ENCODE measurements at places on chromosomes 6 and 20.
A peak's percentile ranks its signal among the peaks of the same experiment; 100 is the strongest.

DNA sequence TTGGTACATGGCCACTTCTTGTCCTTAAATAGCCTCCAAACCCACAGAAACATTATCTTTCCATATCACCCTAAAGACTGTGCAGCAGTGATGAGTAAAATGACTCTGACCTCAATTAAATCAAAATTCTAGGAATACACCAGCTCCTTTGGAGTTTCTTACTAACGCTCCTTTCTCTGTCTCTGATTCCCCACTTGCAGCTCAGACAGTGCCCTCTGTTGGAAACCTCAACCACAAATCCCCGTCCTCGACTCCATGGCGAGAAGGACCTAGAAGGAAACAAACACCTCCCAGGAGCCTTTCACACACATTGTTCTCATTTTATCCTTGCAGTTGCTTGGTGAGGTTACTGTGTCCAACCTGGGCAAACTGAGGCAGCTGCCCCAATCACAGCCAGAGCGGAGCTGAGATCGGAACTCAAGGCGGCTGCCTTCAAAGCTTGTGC is 17.7 kb upstream of the PARD6B start:
- no peak for DNase-seq

- no peak for DNase-seq
These were observed 1.2 kb upstream of the RIPOR3 start for GRCh38 chr20:50692552-50692933.

DNA sequence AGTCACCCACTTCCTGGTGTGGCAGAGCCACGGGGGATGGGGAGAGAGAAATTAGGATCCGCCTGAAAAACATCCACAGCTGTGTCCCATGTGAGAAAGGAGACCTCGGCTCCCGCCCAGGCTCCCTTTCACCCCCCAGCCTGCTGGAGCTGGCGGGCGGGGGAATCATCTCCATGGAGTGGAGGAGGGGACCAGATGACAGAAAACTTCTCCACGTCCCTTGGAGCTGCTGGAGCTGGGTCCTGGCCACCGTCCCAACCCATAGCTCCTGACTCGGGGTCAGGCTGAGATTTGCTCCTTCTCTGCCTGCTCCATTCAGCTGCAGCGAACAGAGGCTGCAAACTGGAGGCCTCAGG is 113.8 kb downstream of the CEBPB start:
- DNase-seq = no peak

GRCh38 chr20:25399037-25399430 is 8.4 kb upstream of the ABHD12 start:
- peak; percentile 35 for DNase-seq

- DNase-seq = no peak
These were observed 42.2 kb downstream of the DTNBP1 start for GRCh38 chr6:15620611-15621010.

DNA sequence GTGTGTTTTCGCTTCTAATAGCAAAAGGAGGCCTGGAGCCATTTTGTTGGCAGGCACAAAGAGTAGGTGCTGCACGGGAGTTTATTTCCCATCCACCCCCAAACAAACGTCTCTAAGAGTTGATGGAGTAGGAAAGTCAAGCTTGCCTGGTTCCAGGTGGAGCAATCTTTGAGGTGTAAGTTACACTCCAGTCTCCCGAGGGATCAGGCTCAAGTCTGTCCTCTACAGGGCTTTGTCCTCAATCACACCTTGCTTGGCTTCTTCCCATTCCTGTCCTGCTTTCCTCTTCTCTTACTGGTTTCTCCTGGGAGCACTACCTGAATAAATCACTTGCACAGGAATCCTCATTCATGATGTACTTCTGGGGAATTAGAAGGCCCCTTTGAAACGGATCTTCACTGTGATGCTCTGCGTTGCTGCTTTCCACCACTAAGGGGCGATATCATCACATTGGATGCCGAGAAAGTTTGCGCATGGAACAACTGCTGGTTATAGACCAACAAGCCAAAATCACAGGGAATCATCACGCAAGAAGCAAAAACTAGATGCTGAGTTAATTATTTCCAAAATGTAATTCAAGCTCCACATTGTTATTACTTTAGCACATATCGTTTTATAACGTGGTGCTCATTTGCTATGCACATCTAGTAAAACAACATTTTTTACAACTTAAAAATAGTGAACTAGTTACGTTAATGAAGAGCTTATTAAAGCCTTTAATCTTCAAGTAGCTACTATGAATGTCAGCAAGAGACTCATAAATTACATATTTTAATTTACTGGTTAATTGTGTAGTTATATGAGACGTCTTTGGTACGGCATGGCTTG is 156.8 kb downstream of the DNAH8 start:
- DNase-seq = peak; percentile 44

- DNase-seq = no peak
These were observed 55.8 kb upstream of the SCML4 start for GRCh38 chr6:107879941-107880340.

DNA sequence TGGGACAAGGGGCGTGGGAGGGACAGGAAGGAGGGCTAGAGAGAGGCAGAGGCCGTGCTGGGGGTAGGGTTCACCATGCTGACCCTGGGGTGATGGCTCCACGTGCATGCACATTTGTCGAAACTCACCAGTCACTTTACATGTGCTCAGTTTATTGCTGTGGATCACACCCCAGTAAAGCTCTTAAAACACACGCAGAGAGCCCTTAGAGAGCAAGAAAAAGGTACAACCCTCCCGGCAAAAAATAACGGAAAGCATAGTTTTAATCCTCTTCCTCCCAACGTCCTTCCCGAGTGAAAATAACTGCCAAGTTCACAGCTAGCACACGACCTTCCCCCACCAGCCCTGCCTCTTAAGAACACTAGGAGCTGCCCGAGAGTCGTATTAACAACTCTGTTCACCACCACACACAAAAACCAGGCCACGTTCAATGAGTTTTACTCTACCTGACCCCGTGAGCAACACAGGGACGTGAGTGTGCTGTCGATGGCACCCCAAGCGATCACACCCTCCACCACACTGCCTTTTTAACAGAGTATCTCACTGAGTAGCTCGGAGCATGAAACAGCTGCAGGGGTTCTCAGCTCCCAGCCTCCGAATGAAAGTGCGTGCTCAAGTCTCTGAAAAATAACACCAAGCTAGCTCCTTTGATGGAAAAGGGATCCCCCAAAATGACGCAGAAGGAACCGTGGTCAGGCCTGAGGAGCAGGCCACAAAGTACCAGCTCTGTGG is 39.7 kb downstream of the TAF4 start:
- no peak for DNase-seq

GRCh38 chr6:3775847-3776246 is 24.3 kb upstream of the PXDC1 start:
- DNase-seq = no peak

- DNase-seq = no peak
These were observed 735.1 kb upstream of the MARCKS start for GRCh38 chr6:113122060-113122459.

DNA sequence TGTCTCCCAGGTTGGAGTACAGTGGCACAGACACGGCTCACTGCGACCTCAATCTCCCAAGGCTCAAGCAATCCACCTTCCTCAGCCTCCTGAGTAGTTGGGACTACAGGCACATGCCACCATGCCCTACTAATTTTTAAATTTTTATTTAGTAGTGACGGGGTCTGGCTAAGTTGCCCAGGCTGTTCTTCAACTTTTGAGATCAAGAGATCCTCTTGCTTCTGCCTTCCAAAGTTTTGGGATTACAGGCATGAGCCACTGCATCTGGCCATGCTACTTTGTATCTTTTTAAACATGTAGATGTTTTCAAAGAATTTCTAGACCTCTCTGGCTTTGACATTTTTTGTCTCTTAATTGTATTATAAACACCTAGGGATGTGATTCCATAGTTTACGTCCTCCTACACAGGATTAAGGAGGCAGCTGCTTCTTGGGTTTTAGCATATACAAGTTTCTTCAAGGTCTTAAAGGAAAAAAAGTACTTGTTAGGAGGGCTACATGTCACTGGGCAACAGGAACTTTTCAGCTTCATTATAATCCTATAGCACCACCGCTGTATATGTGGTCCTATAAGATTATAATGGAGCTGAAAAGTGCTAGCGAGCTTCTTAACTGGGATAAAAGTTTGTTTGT is 1.3 kb downstream of the ADAT2 start:
- DNase-seq = no peak

DNA sequence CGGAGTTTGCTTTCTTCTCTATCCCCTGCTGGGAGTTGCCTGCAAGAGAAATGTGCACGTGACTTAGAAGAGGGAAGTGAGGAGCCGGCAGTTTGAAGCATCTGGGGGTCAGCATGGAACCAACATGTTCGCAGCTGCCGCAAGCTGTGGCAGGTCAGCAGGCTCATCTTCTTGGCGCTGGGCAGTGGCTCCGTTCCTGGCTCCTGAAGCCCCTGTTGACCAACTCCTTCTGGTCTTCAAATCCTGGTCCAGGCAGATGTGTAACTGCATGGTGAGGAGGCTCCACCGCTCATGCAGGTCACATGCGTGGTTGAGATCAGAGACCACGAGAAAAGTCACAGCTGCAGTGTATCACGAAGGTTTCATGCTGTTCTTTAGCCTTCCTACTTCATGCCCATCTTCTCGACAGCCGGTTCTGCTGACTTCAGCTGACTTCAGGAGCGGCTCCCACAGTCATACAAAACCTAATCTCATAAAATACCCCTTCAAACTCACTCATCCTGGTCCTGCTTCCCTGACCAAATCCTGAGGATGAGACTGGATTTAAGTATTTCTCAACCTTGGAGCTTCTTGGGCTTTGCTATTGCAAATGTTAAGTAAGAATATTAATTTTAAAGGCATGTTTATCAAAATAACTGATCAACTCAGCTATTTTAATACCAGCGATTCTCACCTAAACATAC is 44.9 kb upstream of the BCAS1 start:
- DNase-seq = no peak

GRCh38 chr6:143955971-143956370 is 52.1 kb downstream of the PLAGL1 start:
- no peak for DNase-seq

DNA sequence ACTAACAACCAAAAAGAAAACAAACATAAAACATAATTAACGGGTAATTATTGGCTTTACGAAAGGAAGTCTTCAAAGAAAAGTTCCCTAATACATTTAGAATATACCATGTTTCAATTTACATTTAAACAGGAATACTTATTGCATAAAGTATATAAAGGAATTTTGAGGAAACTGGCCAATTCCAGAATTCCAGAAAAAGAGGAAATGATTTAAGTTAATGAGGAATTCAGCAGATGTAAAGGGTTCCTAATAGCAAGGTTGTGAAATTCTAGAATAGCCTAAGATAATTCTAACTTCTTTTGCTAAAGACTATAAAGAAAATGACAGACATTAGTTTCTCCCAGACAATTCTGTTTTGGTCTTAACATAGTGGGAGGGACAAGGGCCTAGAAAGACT is 35.0 kb downstream of the DTNBP1 start:
- no peak for DNase-seq

DNA sequence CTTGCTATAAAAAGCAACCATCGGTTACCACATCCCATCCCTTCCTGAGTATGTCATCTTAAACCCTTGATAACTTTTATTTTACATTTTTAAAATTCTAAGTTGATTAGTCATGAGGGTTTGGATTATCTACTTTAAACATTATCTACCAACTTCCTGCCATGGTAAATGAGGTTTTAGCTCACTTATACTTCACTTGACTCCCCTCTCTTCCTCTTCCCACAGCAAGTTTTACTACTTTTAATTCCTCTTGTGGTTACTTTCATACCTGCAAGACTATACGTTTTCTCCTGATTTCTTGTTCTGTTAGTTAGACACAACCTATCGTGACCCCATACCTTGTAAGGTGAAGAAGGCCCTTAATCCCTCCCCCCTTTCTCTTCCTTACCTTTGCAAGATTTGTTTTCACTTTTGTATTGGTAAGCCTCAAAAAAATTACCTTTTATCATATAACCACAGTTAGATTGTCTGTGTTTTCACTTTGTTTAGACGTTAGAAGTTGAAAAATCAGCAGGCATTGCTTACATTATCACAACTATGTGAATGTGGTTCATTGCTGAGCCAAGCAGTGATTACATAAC is 60.1 kb upstream of the OGFRL1 start:
- DNase-seq = no peak

DNA sequence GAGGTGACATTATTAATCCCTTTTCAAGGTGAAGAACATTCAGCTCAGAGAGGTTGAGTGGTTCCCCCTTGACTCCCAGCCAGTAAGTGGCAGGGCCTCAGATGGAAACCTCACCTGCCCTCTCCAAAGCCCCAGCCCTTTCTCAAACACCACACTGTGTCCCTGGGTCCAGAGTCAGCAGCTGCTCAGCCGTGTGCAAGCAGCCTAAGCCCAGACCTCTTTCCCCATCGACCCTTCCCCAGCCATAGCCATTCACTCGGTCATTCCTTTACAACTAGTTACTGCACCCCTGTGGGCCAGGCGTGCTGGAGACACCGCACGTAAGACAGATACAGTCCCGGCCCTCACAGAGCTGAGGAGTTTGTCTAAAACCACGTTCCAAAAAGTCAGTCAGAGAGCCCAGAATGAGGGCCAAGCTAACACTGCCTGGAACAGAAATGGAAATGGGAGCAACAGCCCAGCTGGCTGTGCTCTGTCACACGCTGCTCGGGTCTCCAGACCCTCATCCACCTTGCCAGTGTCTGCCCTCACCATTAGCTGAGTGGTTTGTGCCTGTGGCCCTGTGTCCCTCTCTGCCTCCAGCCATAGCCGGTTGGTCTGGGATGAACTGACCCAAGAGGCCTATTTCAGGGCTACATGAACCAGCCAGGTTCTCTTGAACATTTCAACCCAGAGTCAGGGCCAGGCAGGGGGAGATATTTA is 29.6 kb downstream of the ZC3H12D start:
- DNase-seq = no peak

- no peak for DNase-seq
These were observed 156.8 kb downstream of the DTNBP1 start for GRCh38 chr6:15506066-15506465.

DNA sequence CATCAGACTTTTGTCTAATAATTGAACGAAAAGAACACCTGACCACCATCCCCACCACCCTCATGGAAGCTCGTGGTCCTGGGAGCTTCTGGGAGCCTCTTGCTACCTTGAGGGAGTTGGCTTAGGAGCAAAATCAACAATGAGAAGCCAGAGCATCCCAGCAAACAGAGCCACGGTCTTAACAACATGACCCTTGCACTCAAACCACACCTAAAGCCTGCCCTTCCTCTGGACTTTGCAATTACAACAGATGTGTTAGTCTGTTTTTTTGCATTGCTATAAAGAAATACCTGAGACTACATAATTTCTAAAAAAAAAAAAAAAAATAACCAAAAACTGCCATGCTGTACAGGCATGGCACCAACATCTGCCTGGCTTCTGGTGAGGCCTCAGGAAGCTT is 9.5 kb upstream of the RBM24 start:
- no peak for DNase-seq

GRCh38 chr6:134379076-134379475 is 61.2 kb upstream of the SGK1 start:
- DNase-seq = no peak

DNA sequence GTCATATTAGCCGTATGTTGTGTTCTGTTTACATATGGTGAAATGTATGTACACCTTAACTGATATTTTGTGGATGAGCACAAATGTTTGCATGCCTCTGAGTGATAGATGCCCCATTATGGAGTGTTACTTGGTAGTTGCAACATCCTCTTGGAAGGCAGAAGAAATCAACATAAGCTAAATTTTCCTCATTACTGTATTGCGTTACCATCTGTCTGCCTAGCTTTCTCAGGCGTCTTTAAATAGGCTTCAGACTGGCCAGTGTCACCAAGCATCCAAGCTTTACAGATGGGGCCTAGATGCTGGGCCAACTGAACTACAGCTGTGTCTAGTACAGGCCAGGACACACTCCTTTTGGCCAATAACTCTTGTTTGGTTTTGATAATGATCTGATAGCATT is 250.6 kb downstream of the SAMD5 start:
- DNase-seq = no peak

All from NCI-H1930 (cell line).